ENCODE measurements at places on chromosomes 6 and 20.

DNA sequence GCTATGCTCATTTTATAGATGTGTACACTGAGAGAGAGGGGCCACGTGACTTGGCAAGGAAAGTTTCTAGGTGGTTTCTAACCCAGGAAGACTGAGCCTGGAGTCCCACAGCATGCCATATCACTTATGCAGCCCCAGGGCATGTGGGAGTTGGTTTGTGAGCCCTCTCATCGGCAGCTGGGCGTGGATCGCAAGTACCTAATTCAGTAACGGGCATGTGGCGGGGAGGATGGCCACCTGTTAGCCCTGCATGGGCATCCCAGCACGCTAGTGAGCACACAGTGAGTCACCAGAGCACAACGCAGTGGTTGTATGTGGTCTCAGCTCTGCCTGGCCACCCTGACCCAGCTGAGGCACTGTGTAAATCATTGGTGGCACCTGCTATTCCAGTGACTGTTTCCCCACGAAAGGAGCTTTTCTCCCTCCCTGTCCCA, 88.3 kb downstream of the NINL start:
- peak; percentile 60 for DNase-seq

- no peak for DNase-seq
Measured at GRCh38 chr6:705047-705446, 12.1 kb upstream of the EXOC2 start.

GRCh38 chr6:44386364-44386928, 1.1 kb upstream of the CDC5L start:
- peak; percentile 4 for DNase-seq

DNA sequence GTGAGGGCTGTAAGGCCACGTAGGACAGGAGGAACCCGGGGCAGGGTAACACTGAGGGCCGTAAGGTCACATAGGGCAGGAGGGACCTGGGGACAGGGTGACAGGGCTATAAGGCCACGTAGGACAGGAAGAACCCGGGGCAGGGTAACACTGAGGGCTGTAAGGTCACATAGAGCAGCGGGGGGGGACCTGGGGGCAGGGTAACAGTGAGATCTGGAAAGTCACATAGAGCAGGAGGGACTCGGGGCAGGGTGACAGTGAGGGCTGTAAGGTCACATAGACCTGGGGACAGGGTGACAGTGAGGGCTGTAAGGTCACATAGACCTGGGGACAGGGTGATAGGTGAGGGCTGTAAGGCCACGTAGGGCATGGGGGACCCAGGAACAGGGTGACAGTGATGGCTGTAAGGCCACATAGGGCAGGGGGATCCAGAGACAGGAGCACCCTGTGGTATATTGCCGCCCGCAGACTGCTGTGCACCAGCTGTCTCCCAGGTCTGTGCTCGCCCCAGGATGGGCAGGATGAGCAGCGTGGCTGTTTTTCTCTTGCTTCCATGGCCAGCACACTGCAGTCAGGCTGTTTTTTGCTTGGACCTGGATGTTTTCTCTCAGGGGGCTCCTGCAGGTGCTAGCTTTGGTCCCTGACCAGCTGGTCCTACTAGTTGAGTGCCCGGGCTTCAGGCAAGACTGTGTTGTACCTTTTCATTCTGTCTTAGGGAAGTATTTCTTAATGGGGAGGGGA, 55.7 kb downstream of the SYTL3 start:
- no peak for DNase-seq

- no peak for DNase-seq
Measured at GRCh38 chr6:110757926-110758325, 57.3 kb downstream of the CDK19 start.
